ENCODE measurements at places on chromosomes 5 and 9.

DNA sequence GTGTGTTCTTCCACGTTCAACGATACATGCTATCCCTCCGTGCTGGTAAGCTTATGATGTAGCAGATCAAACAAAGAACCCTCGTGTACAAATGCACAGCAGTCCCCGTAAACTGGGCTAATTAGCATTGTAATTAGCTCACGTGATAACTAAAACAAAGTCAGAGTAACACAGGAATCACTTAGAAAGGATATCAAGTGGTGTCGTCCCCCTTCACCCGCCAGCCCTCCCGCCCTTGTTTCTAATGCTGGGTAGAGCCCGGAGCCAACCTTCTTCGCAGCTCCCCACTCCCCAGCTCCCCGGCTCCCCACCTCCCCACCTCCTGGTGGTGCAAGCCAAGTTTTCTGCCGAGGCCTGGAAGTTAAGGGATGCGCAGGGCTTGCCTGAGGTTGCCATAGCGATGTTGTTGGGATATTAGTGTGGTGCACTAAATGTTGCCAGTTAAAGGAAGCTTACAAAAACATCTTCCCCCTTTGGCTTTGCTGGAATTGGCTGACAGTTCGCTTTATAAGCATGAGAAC is 357.9 kb upstream of the CCNH start:
- no peak for DNase-seq

DNA sequence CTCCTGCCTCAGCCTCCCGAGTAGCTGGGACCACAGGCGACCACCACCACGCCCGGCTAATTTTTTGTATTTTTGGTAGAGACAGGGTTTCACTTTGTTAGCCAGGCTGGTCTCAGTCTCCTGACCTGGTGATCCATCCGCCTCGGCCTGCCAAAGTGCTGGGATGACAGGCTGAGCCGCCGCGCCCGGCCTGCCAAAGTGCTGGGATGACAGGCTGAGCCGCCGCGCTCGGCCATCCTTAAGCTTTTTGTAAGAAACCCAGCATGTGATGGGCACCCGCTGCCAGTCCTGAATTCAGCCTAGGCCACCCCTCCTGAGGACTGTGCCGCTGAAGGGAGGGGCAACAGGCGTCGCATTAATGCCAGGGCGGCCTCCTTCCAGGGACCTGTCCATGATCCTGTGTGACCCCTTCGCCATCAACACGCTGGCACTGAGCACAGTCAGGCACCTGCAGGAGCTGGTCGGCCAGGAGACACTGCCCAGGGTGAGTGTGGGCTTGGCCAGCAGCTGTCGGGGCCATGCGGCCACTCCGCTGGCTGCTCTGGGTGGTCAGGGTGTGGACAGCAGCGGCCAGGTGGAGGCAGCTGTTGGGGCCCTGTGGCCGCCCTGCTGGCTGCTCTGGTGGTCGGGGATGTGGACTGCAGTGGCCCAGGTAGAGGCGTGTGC is 10.5 kb downstream of the NELFB start:
- no peak for DNase-seq

- DNase-seq: no peak
These were observed 17.5 kb upstream of the OR13C9 start for GRCh38 chr9:104635456-104635855.

- no peak for DNase-seq
These were observed 201 bp downstream of the DOLK start for GRCh38 chr9:128947277-128947526.

- no peak for DNase-seq
These were observed 11.6 kb downstream of the RAI14 start for GRCh38 chr5:34667705-34668104.

- no peak for DNase-seq
These were observed 2112.9 kb upstream of the WWC1 start for GRCh38 chr5:166178411-166179080.

GRCh38 chr5:140321796-140322195 is 18.9 kb upstream of the PFDN1 start:
- peak; percentile 21 for DNase-seq

DNA sequence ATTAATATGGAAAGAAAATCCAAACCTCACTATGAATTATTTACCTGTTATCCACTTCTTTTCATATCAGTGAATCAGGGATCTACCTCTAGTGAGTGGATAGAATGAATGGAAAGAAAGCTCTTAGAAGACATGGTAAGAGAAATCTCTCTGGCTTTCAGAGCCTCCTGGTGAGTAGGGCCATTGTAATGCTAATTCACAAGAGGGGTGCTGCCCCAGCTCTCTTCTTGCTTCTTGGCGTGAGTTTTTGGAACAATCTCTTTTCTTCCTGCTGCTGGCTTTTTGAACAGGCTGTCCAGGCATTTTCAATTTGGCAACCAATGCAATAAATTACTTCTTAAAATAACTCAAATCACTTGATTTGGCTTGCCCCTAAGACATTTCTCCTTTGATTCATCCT is 49.9 kb upstream of the KCNN2 start:
- DNase-seq: no peak

- DNase-seq: no peak
These were observed 284.8 kb downstream of the DENND1A start for GRCh38 chr9:123645126-123645525.

DNA sequence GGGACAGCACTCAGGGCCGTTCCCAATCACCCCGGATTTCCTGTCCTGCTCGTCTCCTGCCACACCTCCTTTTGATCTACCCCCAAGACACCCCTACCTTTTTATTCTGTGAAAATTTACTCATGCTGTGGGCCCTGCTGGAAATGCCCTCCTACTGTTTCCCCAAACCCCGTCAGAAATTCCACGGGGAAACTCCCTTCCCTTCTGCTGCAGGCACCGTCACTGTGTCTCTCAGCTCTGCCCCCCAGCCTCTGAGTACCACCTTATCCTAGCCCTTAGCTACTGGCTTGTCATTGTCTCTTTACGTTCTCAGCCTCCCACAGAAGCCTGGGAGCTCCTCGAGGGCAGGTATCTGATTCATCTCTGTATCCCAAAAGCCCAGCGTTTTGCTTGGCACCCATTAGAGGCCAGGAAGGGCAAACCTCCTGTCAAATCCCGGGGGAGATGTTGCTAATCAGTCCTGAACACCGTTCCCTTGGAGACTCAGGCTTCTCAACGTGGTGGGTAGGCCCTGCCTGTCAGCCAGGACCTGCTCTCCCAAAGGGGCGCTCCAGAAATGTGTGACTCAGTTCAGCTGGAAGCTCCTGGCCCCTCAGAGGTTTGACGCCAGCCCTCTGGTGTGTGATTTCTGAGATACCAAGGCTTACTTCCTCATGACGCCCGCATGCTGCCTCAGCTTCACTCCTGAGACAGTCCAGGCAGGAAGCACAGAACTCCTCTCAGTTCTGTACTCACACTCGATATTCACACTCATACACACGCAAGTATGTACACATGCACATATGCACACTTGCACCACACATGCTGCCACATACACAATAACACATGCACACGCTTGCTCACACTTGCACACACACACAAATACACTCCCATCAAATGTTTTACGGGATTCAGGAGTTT is 50.7 kb upstream of the GRHPR start:
- DNase-seq: no peak

- no peak for DNase-seq
These were observed 211.4 kb downstream of the FSTL4 start for GRCh38 chr5:133400831-133401351.

GRCh38 chr9:99052815-99053715 is 51.8 kb upstream of the TGFBR1 start:
- no peak for DNase-seq

DNA sequence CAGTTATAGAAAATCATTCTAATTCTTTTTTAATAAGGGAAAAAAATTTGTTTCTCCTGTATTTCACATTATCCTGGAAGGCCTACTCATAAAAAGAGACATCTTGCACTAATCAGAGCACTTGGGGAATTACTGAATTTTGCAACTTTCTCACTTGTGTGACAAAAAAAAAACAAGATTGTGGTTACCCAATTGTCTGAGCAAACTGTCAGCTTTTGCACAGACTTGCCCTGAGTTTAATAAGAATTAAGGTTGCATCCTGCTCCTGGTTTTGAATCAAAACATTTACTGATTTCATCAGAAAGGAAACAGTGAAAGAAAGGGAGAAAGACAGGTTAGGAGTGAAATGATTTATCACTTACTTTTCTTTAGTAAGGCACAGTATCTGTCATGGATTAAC is 10.6 kb upstream of the SH3RF2 start:
- peak; percentile 55 for DNase-seq

DNA sequence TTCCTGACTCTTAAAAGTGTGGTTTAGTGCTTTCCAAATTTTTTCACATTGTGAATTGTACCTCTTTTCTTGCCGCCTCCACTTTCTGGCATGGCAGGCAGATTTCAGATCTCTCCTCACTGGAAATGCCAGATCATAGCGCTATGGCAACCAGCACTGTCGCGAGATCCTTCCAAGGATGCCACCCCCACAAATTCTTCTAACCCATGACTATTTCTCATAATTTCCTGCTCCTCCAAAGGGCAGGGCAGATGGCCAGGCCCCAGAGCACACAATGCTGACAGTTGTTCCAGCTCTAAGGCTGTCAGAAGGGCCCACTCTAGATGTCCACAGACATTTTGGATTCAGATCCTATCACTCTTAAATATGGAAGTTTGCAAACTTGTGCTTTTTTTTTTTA is 446.2 kb upstream of the RIOK2 start:
- DNase-seq: peak; percentile 91

- no peak for DNase-seq
These were observed 26.2 kb upstream of the RICTOR start for GRCh38 chr5:39100301-39100850.

- DNase-seq: no peak
These were observed 418.2 kb downstream of the GABRG2 start for GRCh38 chr5:162485666-162486292.

- DNase-seq: peak; percentile 66
These were observed 112.9 kb downstream of the SH3TC2 start for GRCh38 chr5:148949841-148950470.

GRCh38 chr5:140875085-140876065 is at the start of gene PCDHA12:
Gene PCDHA12 (plus strand): TSS chr5:140875308. CDS start chr5:140875473, 165 bp downstream.
- DNase-seq: no peak

- DNase-seq: no peak
These were observed 93.0 kb downstream of the FANCC start for GRCh38 chr9:95224376-95225019.

DNA sequence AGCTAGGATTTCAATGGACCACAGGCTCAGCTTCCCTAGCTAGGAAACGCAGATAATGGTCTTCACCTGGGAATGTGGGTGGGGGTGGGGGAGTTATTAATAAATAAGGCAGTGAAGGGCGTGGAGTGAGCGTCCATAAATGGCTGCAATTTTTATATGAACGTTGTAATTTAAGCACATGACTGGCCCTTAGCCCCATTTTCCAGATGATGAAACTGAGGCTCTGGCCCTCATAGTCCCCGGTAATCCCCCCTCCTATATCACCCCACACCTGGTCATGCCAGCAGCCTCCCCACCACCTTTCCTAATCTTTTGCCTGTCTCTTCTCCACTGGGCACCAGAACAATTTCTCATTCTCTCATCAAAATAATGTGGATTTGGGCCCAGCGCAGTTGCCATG is 61.9 kb upstream of the LMX1B start:
- DNase-seq: no peak

Data from foreskin fibroblast (primary cell).